NCI-H524 (cell line): ENCODE measurements at places on chromosomes 2 and 18.

DNA sequence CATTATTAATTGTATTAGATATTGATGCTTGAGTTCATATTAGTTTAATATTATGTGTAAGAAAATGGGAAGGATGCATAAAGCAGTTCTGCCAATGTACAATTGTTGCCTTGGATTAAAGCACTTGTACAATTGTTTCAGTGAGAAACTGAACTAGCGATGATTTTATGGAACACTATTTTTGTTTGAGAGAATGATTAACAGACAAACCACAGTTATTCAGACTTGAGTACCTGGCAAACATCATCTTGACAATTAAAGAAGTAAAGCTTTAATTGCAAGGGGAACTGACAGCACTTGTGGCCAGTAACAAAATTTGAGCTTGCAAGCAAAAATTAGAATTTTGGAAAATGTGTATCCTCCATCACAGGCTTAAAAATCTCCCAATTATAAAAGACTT is 214.3 kb downstream of the RIT2 start:
- DNase-seq, result no peak

DNA sequence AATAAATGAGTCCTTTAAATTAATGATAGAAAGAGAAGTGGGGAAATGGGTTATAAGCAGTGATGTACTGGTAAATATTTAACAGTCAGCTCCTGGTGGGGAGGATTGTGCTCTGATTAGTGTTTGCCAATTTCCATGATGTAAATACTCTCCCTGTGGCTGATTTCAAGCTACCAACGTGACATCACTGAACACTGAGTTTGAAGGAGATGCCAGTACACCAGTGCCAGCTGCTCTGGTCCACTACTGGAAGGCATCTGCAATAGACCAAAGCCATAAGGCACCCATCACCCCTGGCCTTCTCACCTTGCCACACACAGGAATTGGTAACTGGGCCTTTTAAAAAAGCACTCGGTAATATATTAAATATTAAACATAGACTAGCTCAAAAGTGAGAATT is 77.7 kb downstream of the TGOLN2 start:
- no peak for DNase-seq

GRCh38 chr2:196155575-196155974 is 15.8 kb downstream of the STK17B start:
- no peak for DNase-seq

GRCh38 chr18:49585781-49586663 is 24.2 kb downstream of the LIPG start:
- DNase-seq, result no peak

- DNase-seq, result no peak
Measured at GRCh38 chr2:96874198-96874831, 4.4 kb upstream of the SEMA4C start.

GRCh38 chr2:27042159-27042661 is 9.3 kb upstream of the AGBL5 start:
- DNase-seq, result no peak

DNA sequence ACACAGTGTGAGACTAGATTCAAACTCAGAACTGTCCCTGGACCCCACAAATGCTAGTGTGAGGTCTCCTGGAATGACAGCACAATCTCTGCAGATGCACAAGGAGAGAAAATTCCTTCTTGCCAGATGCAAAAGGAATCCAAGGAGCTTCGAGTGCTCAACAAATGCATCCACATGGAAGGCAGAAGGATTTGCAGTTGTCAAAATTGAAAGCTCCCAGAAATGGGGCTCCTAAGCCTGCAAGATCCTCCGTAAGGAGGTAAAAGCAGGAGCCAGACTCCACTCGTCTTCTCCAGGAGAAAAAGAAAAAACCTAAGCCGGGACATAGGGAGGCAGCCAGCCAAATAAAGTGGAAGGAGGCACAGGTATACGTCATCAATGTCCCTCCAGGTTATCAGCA is 355.0 kb upstream of the KLHL29 start:
- no peak for DNase-seq

- DNase-seq, result peak; percentile 73
Measured at GRCh38 chr2:219521066-219521880, 7.0 kb downstream of the ASIC4 start.

DNA sequence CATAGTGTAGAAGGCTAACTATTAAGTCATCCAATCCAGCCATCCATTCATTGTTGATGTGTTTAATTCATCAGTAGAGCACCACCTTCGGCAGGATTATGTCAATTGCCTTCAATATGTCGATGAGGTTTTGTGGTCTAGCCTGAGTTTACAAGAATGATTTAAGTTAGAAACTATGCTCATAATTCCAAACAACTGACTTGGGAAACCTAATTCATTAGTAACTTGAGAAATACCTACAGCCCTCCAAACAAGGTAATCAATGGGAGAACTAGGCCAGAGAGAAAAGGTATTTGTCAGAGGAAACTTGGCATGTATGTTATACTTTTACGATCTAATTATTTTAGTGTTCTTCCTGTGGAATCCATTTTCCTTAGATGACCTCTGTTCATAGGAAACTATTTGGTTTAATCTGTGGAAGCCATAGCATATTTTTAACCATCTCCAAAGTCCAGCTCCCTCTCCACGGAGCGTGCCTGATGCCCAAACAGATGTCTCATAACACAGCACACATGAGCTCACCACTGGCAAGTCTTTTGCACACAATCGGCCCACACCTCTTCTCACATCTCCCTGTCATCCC is 148.5 kb downstream of the GFPT1 start:
- DNase-seq, result no peak

- DNase-seq, result no peak
Measured at GRCh38 chr2:120028795-120029194, 15.9 kb downstream of the EPB41L5 start.

DNA sequence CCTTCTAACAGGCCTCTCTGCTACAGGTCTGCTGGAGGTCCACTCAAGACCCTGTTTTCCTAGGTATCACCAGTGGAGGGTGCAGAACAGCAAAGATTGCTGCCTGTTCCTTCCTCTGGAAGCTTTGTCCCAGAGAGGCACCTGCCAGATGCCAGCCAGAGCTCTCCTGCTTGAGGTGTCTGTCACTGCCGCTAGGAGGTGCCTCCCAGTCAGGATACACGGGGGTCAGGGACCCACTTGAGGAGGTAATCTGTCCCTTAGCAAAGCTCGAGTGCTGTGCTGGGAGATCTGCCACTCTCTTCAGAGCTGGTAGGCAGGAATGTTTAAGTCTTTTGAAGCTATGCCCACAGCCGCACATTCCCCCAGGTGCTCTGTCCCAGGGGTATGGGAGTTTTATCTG is 140.6 kb downstream of the BAZ2B start:
- DNase-seq, result no peak

DNA sequence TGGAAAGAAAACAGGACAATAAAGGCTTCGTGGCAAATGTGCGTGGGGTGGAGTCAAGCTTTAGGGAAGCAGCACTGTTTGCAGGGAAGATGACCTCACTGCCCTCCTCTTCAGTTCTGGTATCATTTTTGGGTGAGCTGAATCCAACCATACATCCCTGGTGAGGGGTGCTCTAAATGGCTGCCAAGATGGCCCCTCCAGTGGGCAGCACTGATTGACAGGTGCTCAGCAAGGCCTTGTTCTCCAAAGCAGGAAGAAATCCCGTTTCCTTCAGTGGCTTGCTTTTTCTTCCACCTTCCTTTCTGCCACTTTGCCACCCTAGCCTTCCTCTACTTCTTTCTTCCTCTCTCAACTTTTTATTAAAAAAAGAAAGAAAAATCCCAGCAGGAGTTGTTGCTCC is 132.8 kb upstream of the SP5 start:
- DNase-seq, result no peak

GRCh38 chr2:48725696-48726494 is 29.6 kb downstream of the LHCGR start:
- DNase-seq, result no peak

GRCh38 chr2:213010106-213010779 is 141.2 kb downstream of the IKZF2 start:
- DNase-seq, result no peak

DNA sequence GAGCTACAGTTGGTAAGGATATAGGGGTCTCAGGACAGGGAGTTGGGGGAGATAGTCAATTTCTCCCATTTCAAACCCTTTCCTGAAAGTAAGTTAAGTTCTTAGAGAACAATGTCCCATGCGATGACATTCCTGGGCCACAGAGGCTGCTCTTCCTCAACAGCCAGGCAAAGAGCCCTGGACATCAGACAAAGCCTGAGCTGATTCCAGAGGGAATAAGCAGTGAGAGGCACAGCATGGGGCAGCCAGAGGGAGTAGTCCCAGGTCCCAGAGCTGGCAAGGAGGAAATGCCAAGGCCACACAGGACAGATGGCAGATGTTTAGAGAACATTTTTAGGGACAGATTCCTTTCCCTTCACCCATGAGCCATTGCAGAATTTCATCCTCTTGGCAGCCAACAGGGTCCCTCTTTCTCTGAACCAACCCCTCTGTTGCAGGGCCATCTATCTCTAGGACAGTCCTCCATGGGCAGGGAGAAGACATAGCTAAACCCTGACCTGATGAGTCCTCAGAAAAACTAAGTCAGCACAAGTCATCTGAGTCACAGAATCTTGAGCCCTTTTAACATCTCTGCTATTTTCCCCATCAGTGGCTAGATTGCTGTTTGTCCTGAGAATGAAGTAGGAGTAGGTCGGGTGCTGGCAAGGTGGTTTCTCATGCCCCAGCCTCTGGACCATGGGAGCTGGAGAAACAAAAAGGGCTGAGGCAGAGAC is 81.6 kb upstream of the STPG4 start:
- no peak for DNase-seq

- peak; percentile 88 for DNase-seq
Measured at GRCh38 chr2:238100049-238100820, at the start of gene ESPNL. Gene ESPNL (plus strand): TSS chr2:238100340. CDS start chr2:238100420, 80 bp downstream.

GRCh38 chr2:114461116-114461515 is 18.7 kb downstream of the DPP10 start:
- no peak for DNase-seq

DNA sequence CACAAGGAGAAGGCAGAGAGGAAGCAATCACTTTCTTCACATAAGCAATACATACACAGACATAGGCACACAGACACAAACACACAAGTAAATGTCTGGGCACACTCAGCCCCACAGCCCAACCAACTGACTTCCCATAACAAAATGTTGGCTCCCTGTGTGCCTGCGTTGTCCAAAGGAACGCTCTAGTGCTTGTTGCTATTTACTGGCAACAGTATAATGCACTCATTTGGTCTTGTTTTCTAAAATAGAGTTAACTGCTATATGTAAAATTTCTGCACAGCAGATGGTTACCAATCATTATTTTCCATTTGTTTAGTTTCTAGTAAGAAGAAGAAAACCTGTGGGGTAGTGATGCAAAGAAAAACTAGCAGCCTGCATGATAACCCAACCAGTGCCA is 16.5 kb downstream of the FIGN start:
- no peak for DNase-seq

- DNase-seq, result peak; percentile 32
Measured at GRCh38 chr2:217890445-217890844, 112.3 kb downstream of the TNS1 start.

DNA sequence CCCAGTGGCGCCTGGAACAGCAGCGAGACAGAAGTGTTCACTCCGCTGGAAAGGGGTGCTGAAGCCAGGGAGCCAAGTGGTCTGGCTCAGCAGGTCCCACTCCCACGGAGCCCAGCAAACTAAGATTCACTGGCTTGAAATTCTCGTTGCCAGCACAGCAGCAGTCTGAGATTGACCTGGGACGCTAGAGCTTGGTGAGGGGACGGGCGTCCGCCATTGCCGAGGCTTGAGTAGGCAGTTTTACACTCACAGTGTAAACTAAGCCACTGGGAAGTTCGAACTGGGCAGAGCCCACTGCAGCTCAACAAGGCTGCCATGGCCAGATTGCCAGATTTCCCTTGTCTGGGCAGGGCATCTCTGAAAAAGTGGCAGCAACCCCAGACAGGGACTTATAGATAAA is 94.8 kb downstream of the RTTN start:
- DNase-seq, result no peak

DNA sequence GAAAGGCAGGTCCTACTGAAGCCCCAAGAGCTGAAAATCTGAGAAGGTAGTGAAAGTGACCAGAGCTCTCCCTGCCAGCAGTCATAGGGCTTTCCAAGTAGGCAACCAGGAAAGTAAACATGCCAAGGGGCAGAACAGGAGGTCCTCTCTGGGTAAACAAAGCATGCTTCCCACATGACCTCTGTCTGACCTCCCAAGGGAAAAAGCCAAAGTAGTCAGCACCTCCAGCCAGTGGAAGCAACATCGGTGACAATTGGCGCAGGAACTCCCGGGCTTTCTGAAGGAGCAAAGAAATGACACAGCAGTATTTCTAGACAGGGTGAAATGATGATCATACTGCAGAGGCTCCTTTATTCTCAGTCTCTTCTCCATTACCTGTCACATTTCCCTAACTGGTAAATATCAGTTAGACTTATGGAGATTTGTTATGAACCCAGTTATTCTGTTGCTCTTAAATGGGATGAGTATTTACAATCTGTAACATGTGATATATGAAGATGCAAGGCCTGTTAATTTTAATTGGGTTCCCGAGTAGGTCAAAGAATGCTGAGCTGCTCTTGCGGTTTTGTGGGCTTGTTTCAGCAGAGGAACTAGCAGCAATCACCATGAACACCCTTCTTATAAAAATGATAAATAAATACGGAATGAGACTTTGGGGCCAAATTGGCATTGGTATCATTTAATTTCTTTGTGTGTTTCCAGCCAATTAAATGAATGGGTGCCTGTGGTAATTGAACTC is 321.0 kb downstream of the RND3 start:
- no peak for DNase-seq

DNA sequence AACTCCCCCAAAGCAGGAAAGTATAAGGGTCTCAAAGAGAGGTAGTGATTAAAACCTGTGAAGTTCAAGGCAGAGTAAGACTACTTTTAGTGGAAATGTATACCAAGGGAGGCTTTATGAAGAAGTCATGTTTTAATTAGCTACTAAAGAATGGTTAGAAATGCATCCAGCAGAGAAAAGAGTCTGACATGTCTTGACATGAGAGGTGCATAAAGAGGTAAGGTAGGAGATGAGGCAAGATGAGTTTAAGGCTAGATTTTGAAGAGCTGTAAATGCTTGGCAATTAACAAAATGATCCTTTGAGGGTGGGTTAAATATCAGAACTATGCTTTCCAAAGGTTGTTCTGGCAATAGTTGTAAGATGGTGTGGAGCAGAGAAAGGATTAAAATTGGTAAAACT is 88.7 kb upstream of the WDSUB1 start:
- DNase-seq, result no peak

- no peak for DNase-seq
Measured at GRCh38 chr2:239902749-239903201, 122.4 kb downstream of the NDUFA10 start.

DNA sequence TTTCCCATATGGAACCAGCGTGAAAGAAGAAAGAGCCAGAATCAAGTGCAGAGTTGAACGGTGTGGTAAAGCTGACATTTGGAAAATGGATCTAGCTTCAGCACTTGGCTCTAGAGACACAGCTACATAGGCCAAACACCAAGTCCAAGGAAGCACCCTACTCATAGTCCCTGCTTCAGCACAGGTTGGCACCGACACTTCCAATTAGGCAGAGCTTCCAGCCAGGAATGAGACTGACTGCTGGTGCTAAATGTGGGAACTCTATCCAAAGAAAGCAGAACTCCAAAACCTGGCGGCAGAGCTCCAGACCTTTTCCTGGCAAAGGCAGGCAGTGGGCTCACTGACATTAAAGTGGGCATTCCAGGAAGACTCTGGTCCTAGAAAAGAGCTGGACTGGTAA is 125.4 kb upstream of the CTNNA2 start:
- DNase-seq, result no peak

- DNase-seq, result no peak
Measured at GRCh38 chr2:175627405-175627804, 374.7 kb downstream of the LNPK start.

GRCh38 chr2:111909079-111909478 is 10.7 kb downstream of the MERTK start:
- no peak for DNase-seq
